Motor neuron (in vitro differentiated cells): ENCODE measurements at places on chromosomes 12 and 14.

DNA sequence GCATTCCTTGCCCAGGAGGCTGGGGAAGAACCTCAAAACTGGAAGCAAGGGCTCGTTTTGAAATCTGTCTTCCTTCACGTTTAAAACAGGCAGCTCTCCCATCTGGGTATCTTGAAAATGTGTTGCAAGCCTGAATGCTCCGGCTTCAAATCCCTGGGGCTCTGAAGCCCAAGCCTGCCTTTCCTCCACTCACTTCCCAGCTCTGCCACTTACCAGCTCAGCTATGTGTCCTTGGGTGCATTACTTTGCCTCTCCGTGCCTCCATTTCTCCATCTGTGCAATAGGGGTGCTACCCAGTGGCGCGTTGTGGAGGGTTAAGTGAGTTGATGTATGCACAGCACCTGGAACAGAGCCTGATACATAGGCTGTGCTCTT, 97.6 kb downstream of the GCH1 start:
- ATAC-seq: no peak

DNA sequence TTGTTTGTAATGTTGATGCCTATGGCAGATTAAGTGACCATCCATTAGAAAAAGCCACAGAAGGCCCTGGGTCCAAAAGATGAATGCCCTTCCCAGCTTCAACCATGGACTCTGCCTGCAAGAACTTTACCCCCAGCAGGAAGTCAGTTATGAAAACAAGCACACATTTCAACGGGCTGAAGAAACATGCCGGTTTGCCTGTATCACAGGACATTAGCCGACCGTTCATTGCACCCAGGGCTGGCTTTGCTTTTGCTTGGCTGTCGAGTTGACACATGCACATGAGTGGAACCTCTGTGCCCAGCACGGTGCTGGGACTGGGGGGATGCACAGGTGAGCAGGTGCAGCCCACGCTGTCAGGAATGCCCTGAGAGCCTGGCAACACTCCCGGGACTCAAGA, 1087.0 kb downstream of the BCL11B start:
- ATAC-seq: no peak

- peak; percentile 66 for ATAC-seq
These were observed 255.3 kb downstream of the RAD51B start for GRCh38 chr14:68074765-68075381.

GRCh38 chr12:110699591-110700445, 10.9 kb upstream of the HVCN1 start:
- ATAC-seq: no peak

- no peak for ATAC-seq
These were observed 17.7 kb downstream of the STXBP6 start for GRCh38 chr14:25032092-25032784.

GRCh38 chr14:104697892-104698583, 8.6 kb downstream of the INF2 start:
- peak; percentile 69 for ATAC-seq

DNA sequence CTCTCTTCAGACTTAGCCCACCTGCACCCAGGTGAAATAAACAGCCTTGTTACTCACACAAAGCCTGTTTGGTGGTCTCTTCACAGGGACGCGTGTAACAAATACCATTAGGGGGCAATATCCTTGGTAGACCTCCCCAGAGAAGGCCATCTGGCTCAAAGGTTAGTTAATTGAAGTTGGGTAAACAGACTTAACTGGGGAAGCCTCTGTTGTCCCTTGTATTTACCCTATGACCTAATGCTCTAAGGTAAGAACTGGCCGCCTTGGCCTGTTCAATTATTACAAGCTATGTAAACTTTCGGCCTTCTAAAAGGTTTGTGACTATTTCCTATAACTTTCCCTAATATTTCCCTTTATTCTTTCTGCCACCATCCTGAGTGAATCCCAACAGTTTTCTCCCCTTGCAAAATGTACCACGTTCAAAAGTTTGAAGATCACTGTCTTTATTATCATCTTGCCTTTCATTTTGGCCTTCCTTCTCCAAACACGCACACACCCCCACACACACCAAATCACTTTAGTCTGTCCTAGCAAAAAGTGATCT, 15.3 kb upstream of the LYZ start:
- no peak for ATAC-seq

DNA sequence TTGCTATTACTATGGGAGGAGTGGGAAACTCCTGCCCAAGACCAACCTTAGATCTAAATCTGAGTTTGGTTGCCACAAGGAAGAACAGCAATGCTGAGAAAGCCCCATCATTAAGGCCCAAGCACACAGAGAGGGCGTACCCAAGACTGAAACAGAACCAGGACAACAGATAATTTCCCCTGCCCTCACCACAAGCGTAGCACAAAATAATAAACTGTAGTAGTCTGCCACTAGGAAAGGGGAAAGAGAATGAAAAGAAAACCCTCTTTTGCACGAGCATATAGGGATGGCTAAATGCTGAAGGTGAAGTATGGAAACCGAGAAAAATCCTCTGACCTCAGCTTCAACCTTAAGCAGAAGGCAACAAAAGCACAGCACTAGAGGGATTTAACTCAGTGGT, 76.5 kb upstream of the DHRS4 start:
- no peak for ATAC-seq

GRCh38 chr14:44988694-44989093, 26.7 kb downstream of the TOGARAM1 start:
- no peak for ATAC-seq

DNA sequence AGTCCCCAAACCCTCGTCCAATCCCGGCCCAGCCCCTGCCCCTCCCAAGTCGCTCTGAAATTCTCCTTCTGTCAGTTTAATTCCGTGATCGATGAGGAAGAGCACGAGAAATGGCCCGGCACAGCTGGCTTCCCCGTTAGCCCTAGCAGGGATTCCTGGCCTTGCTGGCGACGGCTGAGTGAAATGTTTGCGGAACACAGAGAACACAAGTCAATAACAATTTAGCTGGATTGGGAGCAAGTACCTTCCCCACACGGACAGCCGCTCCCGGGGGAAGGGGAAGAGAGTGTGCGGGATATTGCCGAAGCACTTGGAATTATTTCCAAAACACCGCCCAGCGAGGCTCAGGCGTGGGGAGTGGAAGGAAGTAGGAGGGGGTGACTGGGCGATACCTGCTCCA, 134.6 kb downstream of the RBM19 start:
- ATAC-seq: peak; percentile 55

DNA sequence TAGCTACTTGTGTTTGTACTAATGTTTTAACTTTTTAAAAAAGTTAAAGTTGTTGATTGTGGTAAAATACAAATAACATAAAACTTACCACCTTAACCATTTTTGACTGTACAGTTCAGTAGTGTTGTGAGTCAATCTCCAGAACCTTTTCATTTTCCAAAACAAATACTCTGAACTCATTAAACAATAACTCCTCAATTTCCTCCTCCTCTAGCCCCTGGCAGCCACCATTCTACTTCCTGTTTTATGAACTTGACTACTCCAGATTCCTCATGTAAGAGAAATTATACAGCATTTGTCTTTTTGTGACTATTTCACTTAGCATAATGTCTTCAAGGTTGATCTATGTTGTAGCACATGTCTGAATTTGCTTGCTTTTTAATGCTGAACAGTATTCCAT, 299.1 kb upstream of the AMIGO2 start:
- no peak for ATAC-seq

GRCh38 chr12:101115326-101115725, 94.7 kb downstream of the SLC5A8 start:
- no peak for ATAC-seq
